Activated gamma-delta T cell treated with anti-CD3 and anti-CD28 coated beads, Interleukin-2, amount 50 U/mL, for 16 hours (primary cell): ENCODE measurements at places on chromosomes 3 and 15.

- DNase-seq, result no peak
Measured at GRCh38 chr3:71543371-71544016, 40.0 kb downstream of the FOXP1 start.

DNA sequence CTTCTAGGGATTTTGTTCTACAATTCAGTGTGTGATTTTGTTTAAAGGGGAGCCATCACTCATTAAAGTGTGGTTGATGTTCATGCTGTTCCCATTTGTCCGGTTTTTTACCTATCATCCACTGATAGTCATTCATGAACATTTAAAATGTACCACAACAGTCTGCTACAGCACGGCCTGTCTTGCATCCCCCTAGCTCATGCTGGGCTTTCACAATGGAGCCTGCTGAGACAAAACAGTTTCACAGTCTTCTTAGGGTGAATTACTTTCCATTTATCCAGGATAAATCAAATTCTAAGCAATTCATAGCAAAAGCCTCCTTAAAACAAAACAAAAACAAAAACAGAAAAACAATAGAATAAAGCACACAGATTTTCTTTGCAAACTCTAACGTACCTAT is 627.2 kb downstream of the CADM2 start:
- no peak for DNase-seq

- DNase-seq, result no peak
Measured at GRCh38 chr15:51281368-51281967, 56.9 kb downstream of the CYP19A1 start.

DNA sequence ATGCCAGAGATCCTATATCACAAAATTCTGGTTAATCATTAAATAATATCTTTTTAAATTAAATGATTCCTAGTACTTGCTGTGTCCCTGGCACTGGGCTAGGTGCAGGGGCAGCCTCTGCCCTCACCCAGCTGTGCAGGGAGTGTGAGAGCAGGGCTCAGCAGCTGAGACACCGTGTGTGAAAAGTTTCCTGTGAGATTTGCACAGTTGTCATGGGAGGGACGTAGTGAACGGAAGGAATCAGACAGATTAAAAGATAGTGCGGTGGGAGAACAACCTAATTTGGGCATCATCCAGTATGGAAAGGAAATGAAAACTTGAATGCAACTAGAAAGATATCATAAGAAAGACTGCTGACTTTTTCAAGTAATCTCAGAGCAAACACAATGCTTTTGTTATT is 204.1 kb downstream of the SSR3 start:
- no peak for DNase-seq

DNA sequence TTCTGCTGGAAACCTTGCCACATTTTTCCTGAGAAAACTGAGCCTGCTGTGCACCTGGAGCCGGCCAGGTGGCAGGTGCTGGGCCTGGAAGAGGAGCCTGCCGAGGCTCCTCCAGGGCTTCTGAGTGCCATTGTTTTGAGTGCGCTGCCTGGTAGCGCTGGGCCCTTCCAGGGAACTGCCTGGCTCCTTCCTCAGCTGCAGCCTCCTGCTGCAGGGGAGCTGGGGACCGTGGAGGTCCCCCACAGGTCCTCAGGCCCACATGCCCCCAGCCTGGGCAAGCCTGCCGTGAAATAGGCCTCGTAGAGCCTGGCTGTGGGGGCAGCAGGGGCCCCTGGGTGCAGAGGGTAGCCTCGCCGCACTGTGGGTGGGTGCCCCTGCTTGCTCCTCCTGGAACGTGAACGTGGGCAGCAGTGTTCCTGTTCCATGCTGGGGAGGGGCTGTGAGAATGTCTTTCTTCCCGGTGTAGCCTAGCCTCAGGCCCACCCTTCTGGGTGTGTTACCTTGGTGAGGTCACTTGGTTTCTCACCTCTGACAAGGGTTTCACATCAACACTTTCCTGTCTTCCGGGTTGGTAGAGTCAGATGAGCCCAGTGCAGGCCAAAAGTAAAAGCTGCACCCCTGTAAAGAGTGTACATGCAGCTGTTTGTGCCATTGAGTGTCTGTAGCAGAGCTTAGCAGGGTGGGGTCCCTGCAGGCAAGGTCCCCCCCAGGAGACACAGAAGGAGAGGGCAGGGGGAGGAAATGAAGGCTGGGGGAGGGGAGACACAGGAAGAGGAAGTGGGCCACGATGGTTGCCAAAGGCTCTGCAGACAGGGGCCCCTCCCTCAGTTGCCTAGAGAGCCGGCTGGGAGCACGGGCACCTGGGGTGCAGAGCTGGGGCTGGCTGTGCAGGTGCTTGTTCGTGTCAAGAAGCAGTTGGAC is 34.5 kb downstream of the KLF13 start:
- DNase-seq, result peak; percentile 60

DNA sequence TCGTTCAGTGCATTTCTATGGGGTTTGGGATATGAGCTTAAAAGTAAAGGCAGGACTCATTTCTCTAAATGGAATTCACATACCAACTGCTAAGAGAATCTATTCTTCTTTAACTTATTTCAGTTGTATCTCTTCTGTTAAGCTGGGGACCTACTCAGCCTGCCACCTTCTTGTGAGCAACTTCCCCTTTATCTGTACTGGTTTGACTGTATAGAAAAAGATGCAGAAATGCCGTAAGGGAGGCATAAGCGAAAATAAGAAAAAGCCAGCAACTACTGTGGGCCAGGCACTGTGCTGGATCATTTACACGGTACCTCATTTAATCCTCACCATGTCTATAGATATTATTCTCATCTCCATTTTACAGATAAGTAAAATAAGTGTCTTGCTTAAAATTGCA is 38.4 kb downstream of the RBMS3 start:
- DNase-seq, result no peak

- DNase-seq, result no peak
Measured at GRCh38 chr3:115470254-115470653, 153.1 kb upstream of the GAP43 start.

GRCh38 chr15:64092864-64093626 is 593 bp downstream of the CIAO2A start:
- DNase-seq, result no peak
